Activated CD4-positive, alpha-beta T cell treated with anti-CD3 and anti-CD28 coated beads, Interleukin-2, Interleukin-4, amounts not matched to agents 100 ng/mL and 50 ng/mL, durations not matched to agents 16 hours and 8 hours (primary cell): ENCODE measurements at places on chromosomes 3 and 15.

- no peak for DNase-seq
Observed at GRCh38 chr3:60752809-60753208, 498.4 kb downstream of the FHIT start.

GRCh38 chr3:141384157-141384556, 15.9 kb downstream of the ZBTB38 start:
- DNase-seq, result no peak

GRCh38 chr15:51904421-51904820, 67.2 kb downstream of the LEO1 start:
- no peak for DNase-seq

DNA sequence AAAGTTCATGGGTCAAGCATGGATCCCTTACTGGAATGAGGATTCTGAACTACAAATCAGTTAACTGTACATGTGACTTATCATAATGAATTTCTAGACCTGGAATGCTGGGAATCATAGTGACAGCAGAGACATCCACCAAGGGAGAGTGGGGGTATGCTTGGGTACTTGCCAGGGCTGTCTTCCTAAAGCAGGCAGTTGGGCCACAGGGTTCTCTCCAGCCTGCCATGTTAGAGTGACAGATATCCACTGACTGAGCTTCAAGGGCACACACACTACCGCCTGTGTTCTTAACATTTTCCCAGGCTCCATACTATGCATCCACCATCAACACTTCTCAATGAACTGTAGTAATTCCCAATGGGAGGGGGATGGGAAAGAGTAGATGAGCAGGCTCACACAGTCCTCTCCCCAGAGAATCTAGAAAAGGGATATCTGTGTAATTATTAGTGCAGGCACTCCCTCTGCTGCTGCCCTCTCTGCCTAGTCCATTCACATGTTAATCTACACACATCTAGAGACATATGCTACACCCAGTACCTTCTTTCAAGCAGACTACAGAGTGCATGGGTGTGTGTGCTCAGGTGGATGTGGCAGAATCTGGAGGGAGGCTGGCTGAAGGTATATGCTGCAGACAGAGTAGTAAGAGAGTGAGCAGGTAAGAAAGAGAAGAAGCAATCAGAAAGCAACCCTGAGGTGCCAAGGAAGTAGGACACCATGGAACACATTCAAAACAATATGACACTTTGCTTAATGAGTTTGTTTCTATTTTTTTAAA, 3.7 kb downstream of the FSTL1 start:
- DNase-seq, result no peak

DNA sequence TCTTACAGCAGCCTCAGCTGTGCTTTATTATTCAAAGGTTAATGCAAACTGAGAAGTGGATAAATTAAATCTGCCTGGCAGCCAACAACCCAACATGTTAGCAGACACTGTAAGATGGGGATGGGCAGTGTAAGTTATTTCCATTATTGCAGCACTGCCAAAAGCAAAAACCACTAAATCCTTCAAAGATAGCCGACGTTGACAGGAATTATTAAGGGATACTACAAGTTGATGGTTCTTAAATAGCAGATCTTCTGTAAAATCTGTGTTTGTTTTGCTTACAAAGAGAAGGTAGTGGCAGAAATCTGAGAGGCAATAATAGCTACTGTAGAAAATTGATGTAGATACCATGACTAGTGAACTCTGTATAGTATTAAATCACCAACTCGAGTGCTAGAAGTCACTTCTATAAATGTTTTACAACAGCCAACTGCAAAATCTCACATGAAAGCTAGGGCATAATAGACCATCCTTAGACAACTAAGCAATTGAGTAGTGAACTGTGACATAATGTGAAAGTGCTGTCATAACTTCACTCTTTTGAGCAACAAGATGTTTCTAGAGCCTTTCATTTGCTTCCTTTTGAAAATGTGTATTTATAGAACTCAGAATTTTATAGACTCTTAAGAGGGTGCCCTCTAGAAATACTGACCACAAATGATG, 278.6 kb downstream of the UBE2E2 start:
- DNase-seq, result no peak

DNA sequence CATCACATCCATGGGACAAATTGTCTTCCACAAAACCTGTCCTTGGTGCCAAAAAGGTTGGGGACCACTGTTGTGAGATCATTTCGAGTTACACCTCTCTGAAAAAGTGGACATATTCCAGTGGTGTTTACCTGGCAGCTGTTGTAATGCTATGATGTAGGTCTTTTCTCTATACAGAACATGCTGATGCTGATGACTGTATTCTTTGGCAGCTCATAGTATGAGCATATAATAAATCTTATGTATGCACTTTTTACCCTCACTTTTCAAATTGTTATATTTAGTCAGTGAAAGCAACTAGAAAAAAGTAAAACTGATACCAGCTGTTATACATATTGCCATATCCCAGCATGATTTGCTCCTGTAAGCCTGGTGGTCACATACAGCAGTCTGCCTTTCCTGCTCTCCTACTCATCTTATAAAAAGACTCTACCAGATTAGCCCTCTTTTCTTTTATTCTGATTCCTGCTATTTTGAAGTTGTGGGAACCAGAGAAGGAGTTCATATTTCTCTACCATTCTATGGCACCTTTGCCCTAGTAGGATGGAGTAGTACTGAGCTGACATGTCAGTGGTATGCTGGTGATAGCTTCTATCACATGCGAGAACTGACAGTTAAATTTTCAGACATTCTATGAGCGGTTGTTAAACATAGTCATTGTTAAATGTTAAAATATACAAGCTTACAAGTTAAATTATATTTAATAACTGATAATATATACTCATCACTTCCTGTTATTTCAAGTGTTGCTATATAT, 128.7 kb downstream of the FNDC3B start:
- no peak for DNase-seq

GRCh38 chr3:17135696-17136095, 250.9 kb downstream of the PLCL2 start:
- DNase-seq, result no peak

DNA sequence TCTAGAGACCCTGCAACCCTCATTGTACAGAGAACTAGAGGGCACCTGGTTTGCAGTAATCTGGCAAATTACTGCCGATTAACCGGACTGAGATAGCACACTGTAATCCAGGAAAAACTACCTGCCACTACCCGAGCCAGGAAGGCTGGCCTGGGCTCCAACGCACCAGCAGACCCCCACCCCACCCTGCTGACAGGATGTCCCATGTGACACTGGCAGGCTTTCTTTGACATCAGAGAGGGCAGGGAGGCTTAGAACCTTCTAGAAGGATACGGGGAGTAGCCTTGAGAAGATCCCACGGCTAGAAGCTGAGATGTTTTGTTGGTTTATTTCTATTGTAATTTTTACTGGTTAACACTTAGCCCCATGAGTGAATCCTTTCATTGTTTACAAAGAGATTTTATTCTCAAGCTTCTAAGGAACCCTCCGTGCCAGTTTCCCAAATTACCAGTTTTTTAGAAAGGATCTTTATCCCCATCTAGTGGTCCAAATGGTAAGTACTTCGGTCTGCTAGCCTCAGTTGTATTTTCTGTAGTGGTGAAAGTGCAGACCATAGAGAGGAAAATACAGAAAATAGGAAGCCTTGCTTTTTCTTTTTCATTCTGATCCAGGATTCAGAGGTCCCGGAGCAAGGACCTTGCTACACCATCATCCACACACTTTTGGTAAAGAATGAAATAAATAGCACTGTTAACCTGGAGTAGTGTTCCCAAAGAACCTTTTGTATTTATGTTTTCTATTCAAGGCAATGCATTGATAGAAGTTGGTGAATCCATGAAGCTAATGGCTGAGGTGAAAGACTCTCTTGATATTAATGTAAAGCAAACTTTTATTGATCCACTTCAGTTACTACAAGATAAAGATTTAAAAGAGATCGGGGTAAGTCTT, 81.9 kb upstream of the ADAMTSL3 start:
- DNase-seq, result peak; percentile 15

GRCh38 chr3:59046839-59047238, 3.0 kb downstream of the CFAP20DC start:
- no peak for DNase-seq

- DNase-seq, result no peak
Observed at GRCh38 chr3:120661945-120662344, 20.1 kb downstream of the HGD start.

GRCh38 chr3:150931745-150932144, 26.5 kb upstream of the MINDY4B start:
- DNase-seq, result no peak

DNA sequence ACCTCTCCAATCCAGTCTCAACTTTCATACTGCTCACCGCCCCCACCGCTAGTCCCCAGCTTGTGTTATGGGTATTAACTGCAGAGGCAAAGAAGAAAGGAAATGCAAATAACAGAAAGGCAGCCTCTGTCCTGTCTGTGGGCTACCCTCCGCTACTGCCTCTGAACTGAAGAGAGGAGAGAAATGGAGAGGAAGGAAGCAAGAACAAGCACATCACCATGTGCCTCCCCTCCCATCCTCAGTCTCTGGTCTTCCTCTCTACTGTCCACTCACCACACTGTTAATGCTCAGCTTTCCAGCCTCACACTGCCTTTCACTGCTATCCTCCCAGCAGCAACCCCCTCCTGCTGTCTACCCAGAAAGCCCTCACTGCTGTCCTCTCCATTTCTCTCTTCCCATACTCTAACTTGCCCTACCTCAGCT, 139.0 kb upstream of the SLC2A2 start:
- no peak for DNase-seq

DNA sequence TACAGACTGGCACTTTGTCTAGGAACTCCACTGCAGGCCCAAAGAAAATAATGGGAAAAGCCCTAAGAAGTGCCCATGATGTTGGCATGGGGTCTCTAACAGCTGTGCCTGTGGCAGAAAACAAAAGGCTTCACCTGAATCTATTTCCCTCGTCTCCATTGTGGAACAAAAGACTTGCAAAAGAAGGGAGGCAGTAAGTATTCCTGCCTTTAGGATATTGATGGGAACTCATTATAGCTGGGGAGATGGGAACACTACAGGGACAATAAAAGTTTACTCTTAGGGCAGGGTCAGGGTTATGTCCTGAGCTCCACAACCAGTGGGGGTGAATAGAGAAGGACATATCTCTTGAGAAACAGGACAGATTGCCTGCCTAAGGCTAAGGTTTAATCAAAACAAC, 930.6 kb upstream of the EPHA6 start:
- DNase-seq, result no peak

GRCh38 chr15:48406911-48407310, 75.7 kb downstream of the DUT start:
- DNase-seq, result no peak

- DNase-seq, result no peak
Observed at GRCh38 chr3:186966406-186966805, 36.1 kb downstream of the ST6GAL1 start.

DNA sequence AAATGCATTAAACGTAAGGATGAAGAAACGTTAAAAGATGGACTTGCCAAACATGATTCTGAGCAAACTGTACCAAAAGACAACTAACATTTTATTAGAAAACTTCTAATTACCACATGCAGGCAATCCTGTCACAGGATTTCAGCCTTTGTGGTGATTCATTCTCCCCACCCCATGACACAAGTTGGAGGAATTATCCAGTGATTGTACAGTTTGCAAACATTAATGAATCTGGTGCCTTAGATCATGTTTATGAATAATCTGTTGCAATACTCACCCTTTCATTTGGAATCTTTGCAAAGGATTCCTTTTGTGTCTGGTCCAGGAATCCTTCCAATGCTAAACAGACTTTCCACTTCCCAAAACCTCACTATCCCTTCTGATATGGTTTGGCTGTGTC, 23.3 kb upstream of the ERC2 start:
- DNase-seq, result no peak

- DNase-seq, result no peak
Observed at GRCh38 chr3:191502583-191502982, 41.6 kb downstream of the PYDC2 start.

DNA sequence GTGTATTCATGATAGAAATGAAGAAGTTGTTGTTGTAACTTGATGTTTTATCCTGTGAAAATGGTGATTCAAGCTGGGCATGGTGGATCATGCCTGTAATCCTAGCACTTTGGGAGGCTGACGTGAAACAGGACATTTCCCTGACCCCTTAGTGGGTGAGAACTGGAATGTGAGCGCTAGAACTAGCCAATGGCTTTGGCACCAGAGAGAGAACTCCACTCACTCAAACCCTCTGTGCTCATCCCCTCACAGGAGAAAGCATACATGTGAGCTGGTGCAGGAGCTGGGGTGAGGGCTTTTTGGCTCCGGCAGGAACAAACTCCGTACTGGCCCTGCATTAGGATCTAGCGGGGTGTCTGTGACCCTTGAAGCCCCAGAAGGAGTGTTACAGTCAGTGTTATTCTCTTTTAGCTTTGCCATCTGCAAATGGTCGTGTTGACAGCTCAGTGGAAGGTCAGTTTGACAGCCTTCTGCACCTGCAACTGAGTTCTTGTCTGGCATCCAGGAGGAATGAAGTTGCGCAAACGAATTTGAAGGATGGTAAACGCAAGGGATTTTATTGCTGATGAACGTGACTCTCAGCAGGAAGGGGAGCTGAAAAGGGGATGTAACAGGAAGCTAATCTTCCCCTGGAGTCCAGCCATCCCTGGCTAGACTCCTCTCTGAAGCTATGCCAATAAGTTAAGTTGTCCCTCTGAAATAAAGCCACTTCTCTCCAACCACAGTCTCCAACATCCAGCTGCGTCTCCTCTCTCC, 1016.6 kb upstream of the CADM2 start:
- no peak for DNase-seq

- no peak for DNase-seq
Observed at GRCh38 chr15:31329640-31330010, 3.0 kb downstream of the KLF13 start.

- peak; percentile 35 for DNase-seq
Observed at GRCh38 chr3:108488631-108489030, 21.8 kb downstream of the MYH15 start.

GRCh38 chr3:55337641-55338180, 149.4 kb downstream of the WNT5A start:
- DNase-seq, result no peak

- DNase-seq, result no peak
Observed at GRCh38 chr15:63061975-63062374, 19.4 kb downstream of the TPM1 start.
